T-helper 9 cell (primary cell): ENCODE measurements at places on chromosomes 4 and X.

DNA sequence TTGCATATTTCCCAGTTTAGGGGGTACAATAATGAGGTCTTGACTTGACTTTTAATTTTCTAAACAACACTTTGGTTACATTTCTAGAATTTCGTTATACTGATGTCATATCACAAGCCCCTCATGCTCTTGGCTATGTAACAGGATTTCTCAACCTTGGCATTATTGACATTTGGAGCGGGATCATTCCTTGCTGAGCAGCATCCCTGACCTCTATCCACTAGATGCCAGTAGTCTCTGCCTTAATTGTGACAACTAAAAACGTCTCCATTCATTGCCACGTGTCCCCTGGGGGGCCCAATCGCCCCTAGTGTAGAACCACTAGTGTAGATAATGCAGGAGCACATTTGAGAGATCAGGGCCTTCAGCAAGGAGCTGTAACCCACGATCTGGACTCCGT, 234.2 kb upstream of the MID1 start:
- DNase-seq, result no peak

- DNase-seq, result no peak
These were observed 472.8 kb upstream of the BOD1L1 start for GRCh38 chr4:14100349-14100748.

GRCh38 chr4:63898961-63899360, 510.3 kb downstream of the TECRL start:
- no peak for DNase-seq

DNA sequence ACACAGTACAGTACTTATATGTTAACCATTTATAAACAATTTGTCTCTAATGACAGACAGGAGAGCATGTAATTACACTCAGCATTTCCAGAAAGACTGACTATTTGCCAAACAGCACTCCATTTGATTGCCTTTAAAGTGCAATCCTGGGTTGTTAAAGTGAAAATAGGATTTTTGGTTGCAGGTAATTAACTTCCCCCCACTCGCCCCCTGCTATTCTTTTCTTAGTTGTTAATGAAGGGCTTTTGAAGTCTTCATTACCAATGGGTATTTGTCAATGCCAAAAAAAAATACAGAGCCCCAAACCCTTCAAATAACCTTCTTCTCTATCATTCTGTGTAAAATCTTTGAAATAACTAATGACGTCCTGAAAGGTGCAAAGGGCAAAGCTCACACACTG, 825.6 kb downstream of the STPG2 start:
- DNase-seq, result no peak

- DNase-seq, result no peak
These were observed at the start of gene SUPT20HL1 for GRCh38 chrX:24360272-24360671. Gene SUPT20HL1, plus strand, starts transcription at chrX:24360639. Its CDS starts 2,122 bp downstream, at chrX:24362761.

- no peak for DNase-seq
These were observed 6.0 kb downstream of the SLC2A9 start for GRCh38 chr4:10015140-10015753.

DNA sequence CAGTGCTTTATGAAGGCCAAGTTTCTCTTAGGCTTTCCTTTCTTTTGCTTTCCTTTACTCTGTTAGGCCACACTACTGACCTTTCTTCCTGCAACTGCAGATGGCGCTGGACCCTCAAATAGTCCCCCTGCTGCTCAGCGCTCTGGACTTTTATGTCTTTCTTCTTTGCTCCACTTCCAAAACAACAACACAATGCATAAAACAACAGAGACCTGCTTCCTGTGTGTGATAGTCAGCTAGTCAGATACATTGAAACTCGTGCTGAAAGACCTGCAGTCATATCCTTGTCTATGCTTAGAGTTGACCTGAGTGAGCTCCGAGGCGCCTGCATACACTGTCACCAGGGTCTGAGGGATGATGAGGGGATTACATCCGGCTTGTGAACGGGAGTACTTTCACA, 108.9 kb upstream of the TEX13D start:
- no peak for DNase-seq

DNA sequence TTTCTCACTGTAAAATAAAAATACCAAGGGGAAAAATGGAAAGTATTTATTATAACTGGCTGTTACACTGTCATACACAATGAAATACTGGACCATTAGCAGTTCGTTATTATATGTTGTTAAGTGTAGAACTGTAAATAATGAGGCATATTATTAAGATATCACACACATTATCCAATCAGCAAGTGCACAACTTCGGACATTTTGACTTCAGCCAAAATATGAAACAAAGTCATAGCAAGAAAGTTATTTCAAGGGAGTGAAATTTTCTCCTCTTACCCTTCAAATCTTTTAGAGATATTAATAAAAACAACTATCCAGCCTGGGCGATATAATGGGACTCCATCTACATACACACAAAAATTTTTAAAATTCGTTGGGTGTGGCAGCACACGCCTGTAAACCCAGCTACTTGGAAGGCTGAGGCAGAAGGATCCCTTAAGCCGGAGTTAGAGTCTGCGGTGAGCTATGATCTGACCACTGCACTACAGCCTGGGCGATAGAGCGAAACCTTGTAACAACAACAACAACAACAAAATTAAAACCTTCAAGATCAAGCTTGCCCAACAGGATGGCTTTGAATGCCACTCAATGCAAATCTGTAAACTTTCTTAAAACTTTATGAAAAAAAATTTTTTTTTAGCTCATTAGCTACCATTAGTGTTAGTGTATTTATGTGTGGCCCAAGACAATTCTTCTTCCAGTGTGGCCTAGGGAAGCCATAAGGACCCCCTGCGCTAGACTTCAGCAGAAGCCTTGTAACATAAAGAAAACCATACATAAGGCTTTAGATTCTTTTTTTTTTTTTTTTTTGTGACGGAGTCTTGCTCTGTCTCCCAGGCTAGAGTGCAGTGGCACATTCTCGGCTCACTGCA, 1.3 kb upstream of the CISD2 start:
- no peak for DNase-seq

DNA sequence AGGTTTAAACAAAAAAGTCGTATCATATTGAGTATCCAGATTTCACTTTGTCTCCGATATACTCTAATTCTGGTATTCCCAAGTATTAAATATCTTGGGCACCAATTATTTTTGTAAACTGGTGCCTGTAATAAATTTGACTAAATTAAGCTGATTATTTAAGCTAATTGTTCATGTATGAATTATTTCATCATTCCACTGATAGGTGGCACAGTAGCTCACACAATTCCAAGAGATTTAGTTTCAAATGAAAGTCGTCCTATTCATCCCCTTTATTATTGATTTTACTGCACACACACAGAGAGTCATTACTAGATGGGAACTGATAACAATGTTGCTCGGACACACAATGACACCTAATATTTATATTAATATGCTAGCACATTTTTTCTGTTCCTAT, 432.4 kb downstream of the DMD start:
- DNase-seq, result no peak
